IPS-NIHi11 (cell line): ENCODE measurements at places on chromosomes 1 and 21.

GRCh38 chr1:246703581-246703980 lies 20.6 kb upstream of the SCCPDH start:
- DNase-seq, result no peak

- DNase-seq, result no peak
These were observed 86.6 kb upstream of the EDN2 start for GRCh38 chr1:41571041-41571440.

DNA sequence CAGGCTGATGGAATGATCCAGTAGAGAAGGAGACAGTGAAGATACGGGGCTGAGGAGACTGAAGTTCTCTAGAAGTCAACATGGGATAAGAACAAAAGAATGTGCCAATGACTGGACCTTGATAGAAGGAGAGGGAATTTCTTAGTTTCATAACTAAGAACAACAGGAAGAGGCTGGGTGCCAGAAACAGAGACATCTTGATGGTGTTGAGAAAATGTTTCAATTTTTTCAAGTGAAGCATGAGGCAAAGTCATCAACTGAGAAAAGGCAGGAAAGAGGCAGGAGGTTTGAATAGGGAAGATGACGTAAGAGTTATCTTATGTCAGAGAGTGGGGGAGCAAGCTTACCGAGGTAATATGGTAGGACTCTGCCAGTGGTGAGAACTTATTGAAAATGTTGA lies 80.1 kb downstream of the SPAG17 start:
- DNase-seq, result no peak

- DNase-seq, result no peak
These were observed 117.7 kb downstream of the NUF2 start for GRCh38 chr1:163439471-163439870.

GRCh38 chr1:207579436-207579799 lies 65.5 kb upstream of the CR1L start:
- DNase-seq, result peak; percentile 70

- DNase-seq, result no peak
These were observed 593.9 kb downstream of the KIF26B start for GRCh38 chr1:245748646-245749045.

GRCh38 chr1:57616921-57617320 lies 193.1 kb upstream of the DAB1 start:
- no peak for DNase-seq

DNA sequence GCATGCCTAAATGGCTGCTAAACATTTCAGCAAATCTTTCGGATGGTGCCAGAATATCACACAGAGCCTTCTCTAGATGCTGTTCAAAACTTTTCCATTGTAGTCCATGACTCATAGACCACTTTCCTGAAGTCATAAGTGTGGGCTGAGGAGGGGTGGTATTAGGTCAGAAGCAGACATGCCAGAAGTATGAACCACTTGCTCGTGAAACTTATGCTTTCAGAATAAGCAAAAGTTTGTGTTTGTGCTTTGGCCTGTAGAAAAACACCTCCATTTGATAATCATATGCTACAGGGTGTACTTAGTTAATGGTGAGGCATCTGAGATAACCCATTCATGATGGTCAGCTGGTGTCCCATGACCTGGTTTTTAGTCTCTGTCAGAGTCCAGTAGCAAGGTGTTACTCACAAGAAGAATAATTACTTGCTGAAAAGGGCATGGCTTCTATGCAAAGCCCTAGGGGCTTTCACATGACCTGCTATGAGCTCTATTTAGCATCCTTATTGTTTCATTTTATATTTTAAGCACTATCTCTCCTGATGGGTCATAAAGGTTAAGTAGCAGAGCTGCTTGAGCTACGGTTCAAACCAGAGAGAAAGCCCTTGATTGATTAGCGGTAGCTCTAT lies 183.1 kb upstream of the IVNS1ABP start:
- no peak for DNase-seq

GRCh38 chr1:29736582-29737188 lies 500.4 kb downstream of the PTPRU start:
- DNase-seq, result peak; percentile 85

DNA sequence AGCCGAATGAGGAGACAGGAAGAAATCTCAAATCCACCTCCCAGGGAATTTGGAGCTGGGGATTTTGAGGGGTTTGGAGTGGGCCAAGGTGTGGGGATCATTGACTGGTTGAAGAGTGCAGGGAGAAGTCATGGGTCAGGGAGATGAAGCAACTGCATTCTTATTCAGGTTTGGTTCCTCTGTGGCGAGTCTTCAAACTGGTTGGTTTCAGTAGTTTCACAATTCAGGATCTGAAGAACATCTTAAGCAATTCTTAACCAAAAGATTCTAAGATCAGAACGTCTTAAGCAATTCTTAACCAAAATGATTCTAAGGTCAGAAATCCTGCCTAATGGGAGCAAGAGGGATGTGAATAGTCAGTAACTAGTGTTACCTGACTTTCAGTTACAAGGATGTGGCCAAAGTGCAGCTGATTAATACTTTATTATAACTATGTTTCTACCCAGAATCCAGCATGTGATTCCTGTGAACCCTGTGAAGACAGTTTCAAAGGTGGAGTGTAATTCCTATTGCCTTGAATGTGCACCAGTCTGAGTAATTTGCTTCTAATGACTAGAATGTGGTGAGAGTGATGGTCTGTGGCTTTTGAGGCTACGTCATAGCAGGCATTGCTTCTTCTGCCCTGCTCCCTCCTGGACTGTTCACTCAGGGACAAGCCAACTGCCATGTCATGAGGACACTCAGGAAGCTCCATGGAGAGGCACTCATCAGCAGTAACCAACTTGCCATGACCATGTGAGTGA lies 61.2 kb downstream of the OLFML3 start:
- DNase-seq, result no peak

- peak; percentile 94 for DNase-seq
These were observed at the start of gene FHAD1 for GRCh38 chr1:15246960-15247614. TSS of gene FHAD1 (plus strand) at chr1:15247223. CDS start at chr1:15251785, 4,562 bp downstream.

DNA sequence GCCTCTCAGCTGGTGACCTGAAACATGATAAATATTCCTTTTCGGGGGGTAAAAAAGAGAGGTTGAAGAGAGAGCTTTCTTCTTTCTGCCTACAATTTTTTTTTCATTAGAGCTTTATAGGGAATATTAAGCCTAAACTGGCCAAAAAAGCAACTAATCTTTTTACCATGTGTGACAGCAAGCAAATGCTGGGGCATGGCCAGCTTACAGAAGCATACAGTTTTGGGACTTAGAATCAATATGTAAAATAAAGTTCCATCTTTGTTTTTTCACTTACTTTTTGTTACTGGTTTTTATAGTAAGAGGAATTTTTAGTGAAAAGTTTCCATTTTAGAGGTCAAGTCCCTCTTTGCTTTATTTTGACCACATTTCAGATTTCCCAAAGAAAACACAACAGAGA lies 301.2 kb upstream of the DEPDC1 start:
- no peak for DNase-seq

GRCh38 chr1:55584526-55585401 lies 369.6 kb upstream of the USP24 start:
- peak; percentile 50 for DNase-seq

GRCh38 chr1:102089791-102090190 lies 93.1 kb upstream of the OLFM3 start:
- DNase-seq, result no peak

DNA sequence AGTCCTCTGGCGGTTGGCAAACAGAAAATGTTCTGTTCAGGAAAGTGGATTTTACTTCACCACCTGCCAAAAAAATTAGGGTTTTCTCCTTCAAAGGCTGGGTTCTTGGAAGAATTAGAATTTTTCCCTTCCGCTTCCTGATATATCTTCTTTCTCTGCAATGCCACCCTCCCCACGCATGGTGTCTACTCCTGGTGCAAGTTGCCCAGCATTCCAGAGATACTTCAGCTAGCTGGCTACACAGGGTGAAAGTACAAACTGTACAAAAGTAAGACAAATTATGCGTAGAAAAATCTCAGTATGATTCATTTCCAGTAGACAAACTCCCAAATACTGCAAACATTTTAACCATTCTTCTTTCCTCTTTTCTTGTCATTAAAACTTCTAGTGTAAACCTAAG lies 430.1 kb upstream of the ESRRG start:
- DNase-seq, result no peak

GRCh38 chr1:18776777-18777176 lies 82.7 kb downstream of the TAS1R2 start:
- peak; percentile 50 for DNase-seq

DNA sequence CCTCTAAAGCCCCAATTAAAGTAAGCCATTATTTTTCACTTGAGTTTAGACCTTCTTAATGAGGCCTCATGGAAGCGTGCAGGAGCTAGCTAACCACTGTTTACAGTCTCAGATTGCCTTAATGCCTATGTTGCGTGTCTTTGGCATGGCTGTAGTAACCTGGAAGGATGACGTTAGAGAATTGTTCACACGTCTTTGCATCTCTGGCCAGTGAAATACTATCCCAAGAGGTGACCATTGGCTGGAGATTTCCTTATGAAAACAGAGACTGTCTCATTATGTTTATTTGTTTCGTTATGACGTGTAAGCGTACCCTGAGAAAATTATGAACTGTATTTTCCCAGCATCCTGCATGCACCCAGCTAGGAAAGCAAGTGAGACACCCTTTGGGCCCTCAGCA lies 18.6 kb upstream of the BMP8A start:
- no peak for DNase-seq

GRCh38 chr1:203172184-203173010 lies 3.2 kb downstream of the MYBPH start:
- DNase-seq, result peak; percentile 92

DNA sequence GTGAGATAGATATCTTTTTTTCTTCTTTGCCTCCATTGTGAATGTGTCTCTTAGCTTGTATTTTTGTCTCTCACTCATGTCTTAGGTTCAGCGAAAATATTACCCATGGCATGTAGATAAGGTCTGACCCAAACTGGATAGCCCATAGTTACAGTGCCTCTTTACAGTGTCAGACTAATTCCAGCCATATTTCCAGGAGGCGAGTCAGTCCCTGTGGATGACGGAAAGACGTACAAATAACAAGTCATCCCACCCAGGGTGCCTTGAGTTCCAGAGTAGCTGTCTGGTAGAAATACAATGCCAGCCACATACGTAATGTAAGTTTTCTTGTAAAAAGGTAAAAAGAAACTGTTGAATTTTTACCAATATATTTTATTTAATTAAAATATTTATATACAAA lies 157.3 kb downstream of the ZNF281 start:
- no peak for DNase-seq

- peak; percentile 57 for DNase-seq
These were observed 18.1 kb upstream of the WASF2 start for GRCh38 chr1:27507960-27508665.
